ENCODE measurements at places on chromosomes 1 and 21.

GRCh38 chr21:43318841-43319781 is 107.8 kb downstream of the SIK1 start:
- peak; percentile 71 for DNase-seq

DNA sequence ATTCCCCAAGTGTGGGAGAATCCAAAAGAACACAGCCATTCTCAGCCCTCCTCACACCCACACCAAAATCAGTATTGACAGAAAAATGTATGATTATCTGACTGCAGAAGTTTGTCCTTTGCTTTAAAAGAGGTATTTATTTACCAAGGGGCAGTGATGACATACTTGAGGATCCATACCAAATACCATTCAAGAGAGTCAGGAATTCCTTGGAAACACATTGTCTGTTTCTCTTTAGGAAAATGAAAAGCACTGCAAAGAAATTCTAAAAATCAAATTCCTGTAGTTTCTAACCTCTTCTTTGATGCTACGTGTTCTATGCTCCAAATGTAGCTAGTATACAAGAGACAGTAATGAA is 509.6 kb upstream of the CXADR start:
- no peak for DNase-seq

DNA sequence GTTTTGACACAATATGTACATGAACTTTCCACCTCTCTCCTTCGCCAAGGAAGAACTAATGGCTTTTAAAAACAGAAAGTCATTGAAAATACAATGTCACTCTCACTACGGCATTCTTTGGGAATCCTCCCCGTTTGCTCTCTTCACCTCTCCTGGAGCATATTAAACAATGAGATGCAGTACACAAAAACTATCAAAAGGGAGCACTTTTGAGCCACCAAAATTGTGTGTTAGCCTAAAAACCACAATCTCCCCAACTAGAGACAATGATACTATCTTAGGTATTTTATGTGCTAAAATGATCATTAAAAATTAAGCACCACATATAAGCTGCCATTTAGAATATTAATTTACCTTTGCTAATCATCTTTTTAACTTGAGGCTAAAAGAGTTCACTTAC is 425.5 kb downstream of the KCTD3 start:
- DNase-seq, result no peak

DNA sequence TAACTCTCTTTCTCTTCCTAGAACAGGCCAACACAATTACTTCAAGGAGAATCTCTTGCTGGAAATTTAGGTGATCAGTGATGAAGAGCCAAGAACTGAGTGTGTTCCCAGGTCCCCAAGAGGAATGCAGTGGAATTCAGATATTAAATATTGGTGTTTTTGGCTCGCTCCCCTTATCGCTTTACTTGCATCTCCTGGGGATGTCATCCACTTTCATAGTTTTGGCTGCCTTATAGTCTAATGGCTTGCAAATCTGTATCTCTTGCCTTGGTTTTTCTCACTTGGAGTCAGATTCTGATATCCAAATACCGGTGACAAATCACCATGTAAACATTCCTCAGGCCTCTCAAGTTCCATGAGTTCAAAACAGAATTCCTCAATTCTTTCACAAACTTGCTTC is 151.0 kb upstream of the C1orf87 start:
- DNase-seq, result no peak

DNA sequence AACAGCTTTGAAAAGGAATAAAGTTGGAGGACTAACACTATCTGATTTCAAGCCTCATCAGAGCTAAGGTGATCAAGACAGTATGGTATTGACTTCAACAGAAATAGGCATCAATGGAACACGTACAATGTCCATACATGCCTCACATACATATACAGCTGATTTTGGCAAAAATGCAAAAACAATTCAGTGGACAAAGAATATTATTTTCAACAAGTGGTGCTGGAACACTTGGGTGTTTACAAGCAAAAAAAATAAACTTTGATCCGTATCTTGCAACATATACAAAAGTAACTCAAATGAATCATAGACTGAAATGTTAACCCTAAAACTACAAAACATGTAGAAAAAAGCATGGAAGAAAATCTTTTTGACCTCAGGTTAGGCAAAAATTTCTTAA is 141.9 kb upstream of the ZC3H11B start:
- DNase-seq, result no peak

DNA sequence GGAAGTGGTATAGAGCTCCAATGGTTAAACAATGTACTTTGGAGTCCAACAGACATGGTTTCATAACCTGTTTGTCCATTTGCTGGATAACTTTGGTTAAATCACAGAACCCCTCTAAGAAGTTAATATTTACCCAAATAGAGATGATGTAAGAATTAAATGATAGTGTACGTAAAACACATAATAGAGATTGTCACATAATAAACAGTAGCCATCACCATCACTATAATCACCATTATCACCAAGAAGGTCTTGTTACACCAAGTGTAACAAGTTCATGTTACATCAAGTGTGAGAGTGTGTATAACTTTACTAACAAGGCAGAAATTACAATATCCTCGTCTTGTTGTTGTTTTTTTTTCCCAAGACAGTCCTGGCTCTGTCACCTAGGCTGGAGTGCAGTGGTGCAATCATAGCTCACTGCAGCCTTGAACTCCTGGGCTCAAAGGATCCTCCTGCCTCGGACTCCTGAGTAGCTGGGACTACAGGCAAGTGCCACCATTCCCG is 23.3 kb downstream of the NUCKS1 start:
- no peak for DNase-seq

DNA sequence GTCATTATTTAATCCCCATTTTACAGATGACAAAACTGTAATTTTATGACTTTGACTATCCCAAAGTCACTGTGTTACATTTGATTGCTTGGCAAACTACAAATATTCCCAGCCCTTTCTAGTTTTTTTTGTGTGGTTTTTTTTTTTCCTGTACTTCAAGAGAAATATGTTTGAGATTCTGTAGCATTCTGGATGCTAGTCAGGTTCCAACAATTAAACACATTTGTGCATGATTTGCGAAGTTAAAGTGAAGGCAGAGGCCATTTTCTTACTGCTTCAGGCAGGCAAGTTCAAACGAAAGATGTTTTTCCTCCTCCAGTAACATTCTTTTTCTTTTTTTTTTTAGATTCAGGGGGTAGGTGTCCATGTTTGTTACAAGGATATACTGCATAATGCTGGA is 107.9 kb upstream of the SERTAD4 start:
- no peak for DNase-seq

- no peak for DNase-seq
Observed at GRCh38 chr1:90508376-90509167, 208.5 kb downstream of the BARHL2 start.

- no peak for DNase-seq
Observed at GRCh38 chr1:77539519-77540142, 142.8 kb downstream of the ZZZ3 start.

GRCh38 chr1:76230842-76231281 is 156.3 kb downstream of the ST6GALNAC3 start:
- no peak for DNase-seq

DNA sequence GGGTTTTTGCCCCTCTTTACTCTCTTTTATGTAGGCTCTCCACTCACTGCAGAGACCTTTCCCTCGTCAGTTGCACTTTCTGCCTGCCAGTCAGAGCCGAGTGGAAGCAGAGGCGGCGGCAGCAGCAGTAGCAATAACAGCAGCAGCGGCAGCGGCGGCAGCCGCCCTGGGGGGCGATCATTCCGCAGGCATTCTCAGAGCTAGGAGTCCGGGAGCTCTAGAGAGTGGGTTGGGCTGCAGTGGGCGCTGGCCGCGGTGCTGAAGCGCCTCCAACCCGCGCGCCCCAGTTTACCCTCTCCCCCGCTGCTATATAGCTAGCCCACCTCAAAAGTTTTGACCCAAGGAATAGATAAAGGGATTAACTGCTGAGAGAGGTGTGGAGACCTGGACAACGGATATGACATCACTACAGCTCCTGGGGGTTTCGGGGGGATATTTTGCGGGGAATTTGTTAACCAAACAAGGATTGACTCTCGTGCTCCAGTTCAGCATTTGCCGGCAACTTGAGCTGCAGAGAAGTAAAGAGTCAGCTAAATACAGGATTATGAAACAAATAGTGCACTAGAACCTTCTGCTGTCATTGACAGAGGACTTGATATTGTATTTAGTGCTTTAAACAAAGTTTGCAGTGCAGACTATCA is at the start of gene OLFM3:
Gene OLFM3, minus strand, starts transcription at position 102 of the 641 bp plus-strand sequence.
- peak; percentile 49 for DNase-seq

DNA sequence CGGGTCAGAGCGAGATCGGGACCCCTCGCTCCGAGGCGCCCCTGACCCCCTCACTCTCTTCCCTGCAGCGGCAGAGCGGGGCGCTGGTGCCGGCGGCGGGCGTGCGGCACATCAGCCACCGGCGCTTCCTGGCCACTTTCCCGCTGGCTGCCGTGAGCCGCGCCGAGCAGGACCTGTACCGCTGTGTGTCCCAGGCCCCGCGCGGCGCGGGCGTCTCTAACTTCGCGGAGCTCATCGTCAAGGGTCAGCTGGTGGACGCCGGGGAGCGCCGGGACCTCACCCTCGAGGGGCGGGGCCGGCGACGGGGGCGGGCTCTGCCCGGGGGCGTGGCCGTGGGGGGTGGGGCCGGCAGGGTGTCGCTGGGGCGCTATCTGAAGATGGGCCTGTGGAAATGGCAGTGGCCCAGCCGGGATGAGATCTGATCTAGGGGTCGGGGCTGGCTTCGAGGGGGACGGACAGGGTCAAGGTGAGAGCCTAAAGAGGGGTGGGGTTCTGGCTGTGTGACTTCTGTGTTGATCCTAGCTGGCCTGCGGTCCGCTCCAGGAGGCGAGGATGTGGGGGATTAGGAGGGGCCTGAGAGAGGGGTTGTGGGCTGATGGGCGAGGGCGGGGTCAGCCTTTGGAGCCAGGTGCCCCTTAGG is 23.6 kb downstream of the PTPRU start:
- no peak for DNase-seq

GRCh38 chr1:38789498-38790169 is 69.9 kb downstream of the RRAGC start:
- DNase-seq, result no peak

DNA sequence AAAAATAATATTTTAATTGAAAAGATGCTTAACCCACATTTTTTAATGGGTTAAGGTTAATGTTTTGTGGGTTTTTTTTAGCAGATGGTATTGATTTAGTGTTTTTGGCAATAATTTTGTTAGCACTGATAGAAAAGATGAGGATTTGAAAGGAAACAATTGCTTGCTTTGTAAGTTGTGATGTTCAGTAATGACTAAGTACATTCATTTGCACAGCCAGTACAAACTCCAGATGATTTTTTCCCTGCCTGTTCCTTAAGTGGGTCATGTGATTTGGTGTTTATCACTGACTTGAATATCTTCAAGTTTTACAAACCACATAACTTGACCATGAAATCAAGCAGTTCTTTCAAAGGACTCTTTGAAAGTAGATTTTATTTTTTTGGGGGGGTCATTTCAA is 15.0 kb downstream of the DISP1 start:
- no peak for DNase-seq

DNA sequence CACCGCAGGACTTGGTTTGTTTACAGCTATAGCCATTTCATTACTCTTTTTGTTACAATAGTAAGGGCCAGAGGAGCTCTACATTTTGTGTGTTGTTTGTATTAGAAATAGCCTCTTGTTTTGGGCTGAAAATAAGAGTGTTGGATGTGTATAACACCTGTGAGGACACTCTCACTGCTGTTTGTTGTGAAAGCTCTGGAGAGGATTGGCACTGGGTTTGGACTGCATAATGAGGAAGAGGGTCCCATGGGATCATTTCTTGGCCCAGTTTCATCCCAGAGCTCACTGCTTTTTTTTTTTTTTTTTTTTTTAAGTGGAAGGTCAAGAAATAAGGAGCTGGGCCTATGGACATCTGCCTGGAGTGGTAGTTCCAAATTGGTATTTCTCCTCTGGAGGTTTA is 61.6 kb upstream of the KIAA0040 start:
- DNase-seq, result no peak

DNA sequence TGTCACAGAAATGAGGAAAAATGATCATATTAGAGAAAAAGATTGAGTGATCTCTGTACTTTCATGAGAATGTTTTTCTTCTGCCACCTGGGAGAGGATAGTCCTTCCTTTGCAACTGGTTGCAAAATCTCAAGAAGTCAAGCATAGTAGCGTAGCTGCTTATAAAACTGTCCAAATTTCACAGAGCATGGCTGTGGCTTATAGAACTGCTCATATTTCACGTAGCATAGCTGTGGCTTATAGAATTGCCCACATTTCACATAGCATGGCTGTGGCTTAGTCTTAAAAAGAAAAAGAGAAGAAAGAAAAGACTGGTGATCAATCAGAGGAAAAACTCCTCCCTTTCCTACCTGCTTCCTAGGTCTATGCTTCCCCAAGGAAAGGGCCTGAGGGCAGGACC is 329.5 kb downstream of the SIPA1L2 start:
- DNase-seq, result no peak

GRCh38 chr1:184823080-184823479 is 68.4 kb upstream of the EDEM3 start:
- no peak for DNase-seq

DNA sequence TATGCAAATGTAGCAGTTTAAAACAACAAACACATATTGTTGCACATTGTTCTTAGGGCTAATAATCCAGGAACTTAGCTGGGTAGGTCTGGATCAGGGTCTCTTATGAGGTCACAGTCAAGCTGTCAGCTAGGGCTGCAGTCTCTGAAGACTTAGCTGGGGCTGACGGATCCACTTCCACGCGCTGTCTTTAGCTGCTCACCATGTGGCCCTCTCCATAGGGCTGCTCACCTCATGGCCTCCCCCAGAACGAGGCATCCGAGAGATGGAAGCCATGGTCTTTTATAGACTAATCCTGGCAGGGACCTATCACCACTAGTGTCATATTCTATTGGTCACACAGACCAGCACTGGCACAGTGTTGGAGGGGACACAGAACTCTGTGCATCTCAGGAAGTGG is 8.7 kb upstream of the OXCT2 start:
- DNase-seq, result no peak

DNA sequence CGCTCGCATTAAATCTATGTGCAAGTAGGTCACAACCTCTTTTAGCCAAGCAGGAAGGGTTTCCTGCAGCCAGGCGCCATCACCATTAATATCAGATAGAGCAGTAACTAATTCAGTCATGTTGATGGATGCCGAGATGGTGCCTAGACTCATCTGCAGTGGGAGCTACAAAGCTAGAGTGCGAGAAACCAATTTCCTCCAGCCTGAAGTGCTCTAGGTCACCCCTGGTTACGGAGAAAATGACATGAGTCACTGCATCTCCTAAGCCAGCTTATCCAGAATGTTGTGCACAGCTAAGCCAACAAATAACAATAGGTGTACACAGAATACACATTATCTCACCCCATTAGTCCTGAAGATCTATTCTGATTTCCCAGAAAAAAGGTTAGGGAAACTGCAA is 36.0 kb downstream of the OVAAL start:
- no peak for DNase-seq

GRCh38 chr1:93537924-93538323 is 90.0 kb downstream of the FNBP1L start:
- no peak for DNase-seq

DNA sequence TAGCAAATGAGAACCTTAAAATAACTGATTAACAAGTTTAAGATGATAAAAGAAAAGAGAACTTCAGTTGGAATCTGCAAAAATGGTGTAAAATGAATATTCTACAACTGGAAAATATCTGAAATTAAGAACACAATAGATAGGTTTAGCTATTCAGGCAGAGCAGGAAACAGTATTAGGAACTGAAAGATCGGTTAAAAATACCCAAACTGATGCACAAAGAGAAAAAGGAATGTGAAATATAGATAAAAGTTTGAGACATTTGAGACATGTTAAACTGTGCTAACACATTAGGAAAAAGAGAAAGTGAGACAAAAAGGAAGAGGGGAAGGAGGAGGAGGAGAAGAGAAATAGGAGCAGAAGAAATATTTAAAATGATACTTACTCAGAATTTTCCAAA is 12.1 kb downstream of the CD55 start:
- no peak for DNase-seq
